ENCODE measurements at places on chromosomes 6 and 20. TPM values are rescaled to one million over a fixed set of nuclear protein-coding genes. Genes with fewer than 3 reads are reported as not detected.

The BNIP5 gene
- not detected for total RNA-seq

- no peak for DNase-seq
Observed at GRCh38 chr6:21429291-21429690, 164.3 kb upstream of the SOX4 start.

DNA sequence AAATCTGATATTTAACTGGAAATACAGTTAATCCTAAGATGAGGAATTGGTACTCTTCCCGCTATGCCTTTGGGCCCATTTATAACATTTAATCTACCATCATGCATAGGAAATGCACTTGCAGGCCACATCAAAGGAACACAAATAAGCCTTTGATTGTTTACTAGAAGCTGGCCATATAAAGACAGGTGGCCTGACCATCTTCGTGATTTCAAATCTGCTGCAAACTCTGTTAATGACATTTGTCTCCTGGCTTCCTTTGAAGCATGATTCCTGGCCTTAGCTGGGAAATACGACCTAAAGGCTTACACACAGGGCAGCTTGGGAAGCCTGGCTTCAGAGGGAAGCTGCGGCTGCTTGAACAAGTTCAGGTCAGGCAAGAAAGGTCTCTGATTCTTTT is 552.1 kb downstream of the CDH26 start:
- no peak for DNase-seq

The DDR1 gene
- 25.0 TPM for total RNA-seq

- DNase-seq, result no peak
Observed at GRCh38 chr6:62626661-62627060, 340.6 kb upstream of the KHDRBS2 start.

- no peak for DNase-seq
Observed at GRCh38 chr6:156808287-156808686, 31.1 kb downstream of the ARID1B start.

DNA sequence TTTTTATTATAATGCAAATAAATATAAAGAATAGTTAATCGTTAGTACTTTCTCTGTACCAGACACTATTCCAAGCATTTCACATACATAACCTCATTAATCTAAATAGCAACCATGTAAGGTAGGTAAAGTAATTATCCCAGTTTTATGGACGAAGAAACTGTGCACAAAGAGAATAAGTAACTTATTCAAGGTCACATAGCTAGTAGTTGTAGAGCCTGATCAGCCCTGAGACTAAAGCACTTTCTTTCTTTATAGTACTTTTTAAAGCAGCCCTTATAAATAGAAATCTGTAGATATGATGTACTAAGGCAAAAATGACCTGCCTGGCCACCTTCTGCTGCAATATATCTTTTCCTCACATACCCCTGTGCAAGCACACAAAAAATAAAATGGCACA is 104.8 kb downstream of the MYO6 start:
- DNase-seq, result no peak

GRCh38 chr6:144711661-144712060 is 426.5 kb downstream of the UTRN start:
- DNase-seq, result no peak

- DNase-seq, result no peak
Observed at GRCh38 chr6:37131960-37132253, 38.0 kb upstream of the PIM1 start.

The TXNDC5 gene
- total RNA-seq, result 390 TPM

DNA sequence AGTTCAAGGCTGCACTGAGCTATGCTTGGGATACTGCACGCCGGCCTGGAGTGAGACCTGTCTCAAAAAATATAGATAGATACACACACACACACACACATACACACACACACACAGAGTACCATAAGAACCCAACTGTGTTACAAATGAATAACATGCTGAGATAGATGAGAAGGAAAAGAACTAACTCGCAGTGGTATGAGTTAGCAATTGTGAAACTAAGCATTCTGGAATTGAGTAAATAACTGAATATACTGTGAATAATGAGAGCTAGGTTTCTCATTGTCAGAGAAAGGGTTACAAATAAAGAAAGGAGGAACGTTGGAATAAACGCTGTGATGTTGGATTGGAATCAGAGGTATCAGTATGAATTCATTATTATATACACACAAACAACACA is 14.6 kb upstream of the FAXC start:
- DNase-seq, result no peak

- DNase-seq, result no peak
Observed at GRCh38 chr6:113363048-113363798, 493.9 kb upstream of the MARCKS start.

The MCCD1 gene
- total RNA-seq, result not detected

The SALL4 gene
- total RNA-seq, result 0.86 TPM

DNA sequence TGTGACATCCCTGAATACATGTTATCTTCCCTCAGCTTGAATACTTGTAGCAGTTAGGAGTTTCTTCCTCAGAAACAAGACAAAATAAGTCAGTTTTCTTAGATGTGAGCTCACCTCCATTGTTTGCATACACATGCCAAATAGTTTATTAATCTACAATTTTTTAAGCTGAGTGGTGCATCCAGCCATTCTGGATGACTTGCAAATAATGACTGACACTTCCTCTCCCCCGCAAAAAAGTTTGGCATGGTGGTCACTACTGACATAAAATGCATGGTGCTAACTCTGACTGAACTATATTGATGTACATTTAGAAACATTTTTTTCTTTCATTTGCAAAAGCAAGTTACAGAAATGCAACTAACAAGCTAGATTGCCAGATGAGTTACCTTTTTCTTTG is 55.5 kb downstream of the CYB5R4 start:
- no peak for DNase-seq

The WFDC10A gene
- total RNA-seq, result not detected

The TTLL9 gene
- total RNA-seq, result 1.5 TPM

- DNase-seq, result peak; percentile 68
Observed at GRCh38 chr6:17869010-17869752, 118.3 kb downstream of the KIF13A start.

GRCh38 chr6:73798592-73798991 is 102.6 kb downstream of the CD109 start:
- peak; percentile 84 for DNase-seq

The FHL5 gene
- total RNA-seq, result not detected
